Foreskin melanocyte (primary cell): ENCODE measurements at places on chromosomes 12 and 14.

- DNase-seq = no peak
Measured at GRCh38 chr14:24122898-24123297, 7.6 kb upstream of the FITM1 start.

GRCh38 chr12:42129595-42130204 lies 15.0 kb downstream of the GXYLT1 start:
- peak; percentile 52 for DNase-seq

- DNase-seq = no peak
Measured at GRCh38 chr14:67941456-67942018, 122.0 kb downstream of the RAD51B start.

DNA sequence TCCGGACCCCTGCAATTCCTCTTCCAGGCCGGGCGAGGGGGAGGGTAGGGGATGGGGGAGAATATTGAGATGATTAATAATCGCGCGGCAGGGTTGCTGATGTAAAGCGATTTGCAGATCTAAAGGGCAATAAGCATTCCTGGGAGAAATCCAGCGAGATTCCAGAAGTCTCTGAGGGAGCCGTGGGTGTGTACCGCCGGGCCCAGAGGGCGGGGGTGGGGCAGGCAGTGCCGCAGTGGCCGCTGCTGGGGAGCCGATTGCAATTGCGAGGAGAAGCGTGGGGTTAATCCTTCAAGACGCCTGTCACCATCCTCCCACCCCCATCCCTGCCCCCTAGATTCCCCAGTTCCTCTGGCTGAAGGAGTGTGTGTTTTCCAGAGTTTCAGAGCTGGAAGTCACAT lies 16.4 kb downstream of the FOS start:
- peak; percentile 68 for DNase-seq

GRCh38 chr14:45177076-45177475 lies 41.3 kb downstream of the FANCM start:
- no peak for DNase-seq

DNA sequence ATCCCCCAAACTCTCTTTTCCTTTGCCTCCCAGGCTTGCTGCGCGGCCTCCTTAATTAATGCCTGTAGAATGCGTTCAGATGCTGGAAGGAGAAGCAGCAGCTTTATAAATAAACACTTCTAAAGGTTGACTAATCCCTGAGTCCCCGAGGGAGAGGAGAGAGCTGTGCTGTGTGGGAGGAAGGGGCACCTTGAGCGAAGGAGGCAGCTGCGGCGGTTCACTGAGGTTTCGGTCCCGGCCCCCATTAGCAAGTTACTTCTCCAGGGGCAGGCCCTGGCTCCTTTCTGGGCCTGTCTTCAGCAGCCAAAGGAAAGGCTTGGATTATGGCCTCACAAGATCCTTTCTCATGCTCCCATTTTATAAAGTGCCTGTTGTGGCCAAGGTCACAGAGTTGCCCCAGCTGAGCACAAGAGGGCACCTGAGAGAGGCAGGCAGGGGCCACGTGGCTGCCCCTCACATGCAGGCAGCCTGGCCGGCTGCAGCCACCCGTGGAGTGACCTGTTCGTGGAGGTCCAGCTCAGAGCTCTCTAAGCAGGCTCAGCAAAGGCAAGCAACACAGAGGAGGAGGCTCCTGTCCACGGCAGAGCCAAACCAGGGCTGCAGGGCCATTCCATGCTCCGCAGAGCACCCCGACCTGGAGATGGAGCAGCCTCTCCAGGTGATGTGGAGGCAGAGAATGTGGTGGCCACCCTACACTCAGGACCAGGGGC lies 15.0 kb upstream of the CACNA2D4 start:
- DNase-seq = no peak

- no peak for DNase-seq
Measured at GRCh38 chr14:89004166-89004565, 179.7 kb downstream of the TTC8 start.

DNA sequence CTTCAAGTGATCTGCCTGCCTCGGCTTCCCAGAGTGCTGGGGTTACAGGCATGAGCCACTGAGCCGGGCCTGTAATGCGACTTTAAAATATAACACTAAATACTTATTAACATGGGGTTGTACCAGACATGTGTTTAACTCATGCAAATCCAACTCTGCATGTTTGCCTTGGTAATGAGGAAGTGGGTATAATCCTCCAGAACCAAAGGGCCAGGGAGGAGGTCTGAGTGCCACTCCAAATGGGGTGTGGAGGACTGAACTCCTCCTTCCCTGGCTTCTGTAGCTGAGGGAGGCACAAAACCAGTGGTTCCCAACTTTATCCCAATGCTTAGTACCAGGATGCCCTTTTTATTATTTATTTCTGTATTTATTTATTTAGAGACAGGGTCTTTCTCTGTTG lies 61.6 kb upstream of the MED13L start:
- DNase-seq = no peak

DNA sequence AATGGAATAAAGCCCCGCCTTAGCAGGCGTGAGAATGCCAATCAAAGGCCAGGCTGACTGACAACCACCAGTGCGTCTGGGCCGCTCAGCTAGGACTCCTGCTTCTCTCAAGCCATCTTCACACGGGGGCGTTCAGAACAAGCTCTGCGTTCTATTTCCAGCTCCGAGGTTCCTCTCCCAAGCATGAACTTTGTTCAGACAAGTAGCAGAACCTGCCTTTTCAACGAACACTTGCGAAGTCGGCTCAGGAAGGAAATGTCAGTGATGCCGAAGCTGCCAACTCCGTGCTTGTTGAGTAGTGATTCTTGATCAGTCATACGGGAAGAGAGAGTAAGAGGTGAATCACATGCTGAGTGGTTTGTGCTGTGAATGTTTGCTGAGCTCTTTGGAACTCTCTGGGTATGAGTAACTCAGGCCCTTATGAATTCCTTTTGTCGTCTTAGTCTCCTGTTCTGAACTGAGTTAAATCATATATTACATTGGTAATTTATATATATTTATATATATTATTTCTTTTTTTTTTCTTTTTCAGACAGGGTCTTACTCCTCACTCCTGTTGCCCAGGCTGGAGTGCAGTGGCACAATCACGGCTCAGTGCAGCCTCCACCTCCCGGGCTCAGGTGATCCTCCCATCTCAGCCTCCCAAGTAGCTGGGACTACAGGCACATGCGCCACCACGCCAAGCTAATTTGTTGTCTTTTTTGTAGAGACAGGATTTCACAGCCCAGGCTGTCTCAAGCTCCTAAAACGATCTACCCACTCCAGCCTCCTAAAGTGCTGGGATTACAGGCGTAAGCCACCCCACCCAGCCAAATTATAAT lies 29.4 kb upstream of the BCL7A start:
- no peak for DNase-seq

- no peak for DNase-seq
Measured at GRCh38 chr12:45946435-45946834, 43.9 kb downstream of the SCAF11 start.

DNA sequence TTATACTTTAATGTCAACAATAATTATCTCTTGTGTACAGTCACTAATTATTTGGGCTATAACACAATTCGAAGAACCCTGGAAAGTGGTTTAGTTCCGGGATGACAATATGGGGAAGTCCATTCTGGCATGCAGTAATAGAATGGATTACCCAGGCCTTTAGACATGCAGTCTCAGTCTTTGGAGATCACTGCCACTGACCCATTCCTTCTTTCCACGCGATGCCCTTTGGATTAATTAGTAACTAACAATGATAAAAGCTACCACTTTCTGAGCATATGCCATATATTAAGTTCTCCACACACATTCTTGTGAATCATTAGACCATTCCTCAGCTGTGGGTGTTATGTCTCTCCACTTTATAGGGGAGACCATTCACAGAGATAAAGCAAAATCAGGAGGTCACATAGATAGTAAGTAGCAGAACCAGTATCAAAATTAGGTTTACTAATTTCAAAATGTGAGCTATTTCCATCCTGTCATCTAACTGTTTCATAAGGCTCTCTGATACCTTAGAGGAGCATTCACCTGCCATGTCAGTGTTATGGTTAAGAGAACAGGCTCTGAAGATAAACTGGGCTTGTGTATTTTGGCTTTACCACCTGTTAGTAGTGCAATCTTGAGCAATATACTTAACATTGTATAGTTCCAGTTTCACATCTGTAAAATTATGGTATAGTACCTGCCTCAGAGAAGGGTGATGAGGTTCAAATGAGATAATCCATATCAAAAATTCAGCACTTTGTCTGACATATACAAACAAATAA lies 27.2 kb upstream of the KCNJ8 start:
- DNase-seq = no peak

GRCh38 chr12:64611341-64612284 lies 1.3 kb downstream of the RASSF3 start:
- peak; percentile 51 for DNase-seq
